ENCODE measurements at places on chromosomes 12 and 14.

- no peak for DNase-seq
Measured at GRCh38 chr12:1807087-1807860, 13.1 kb upstream of the LRTM2 start.

DNA sequence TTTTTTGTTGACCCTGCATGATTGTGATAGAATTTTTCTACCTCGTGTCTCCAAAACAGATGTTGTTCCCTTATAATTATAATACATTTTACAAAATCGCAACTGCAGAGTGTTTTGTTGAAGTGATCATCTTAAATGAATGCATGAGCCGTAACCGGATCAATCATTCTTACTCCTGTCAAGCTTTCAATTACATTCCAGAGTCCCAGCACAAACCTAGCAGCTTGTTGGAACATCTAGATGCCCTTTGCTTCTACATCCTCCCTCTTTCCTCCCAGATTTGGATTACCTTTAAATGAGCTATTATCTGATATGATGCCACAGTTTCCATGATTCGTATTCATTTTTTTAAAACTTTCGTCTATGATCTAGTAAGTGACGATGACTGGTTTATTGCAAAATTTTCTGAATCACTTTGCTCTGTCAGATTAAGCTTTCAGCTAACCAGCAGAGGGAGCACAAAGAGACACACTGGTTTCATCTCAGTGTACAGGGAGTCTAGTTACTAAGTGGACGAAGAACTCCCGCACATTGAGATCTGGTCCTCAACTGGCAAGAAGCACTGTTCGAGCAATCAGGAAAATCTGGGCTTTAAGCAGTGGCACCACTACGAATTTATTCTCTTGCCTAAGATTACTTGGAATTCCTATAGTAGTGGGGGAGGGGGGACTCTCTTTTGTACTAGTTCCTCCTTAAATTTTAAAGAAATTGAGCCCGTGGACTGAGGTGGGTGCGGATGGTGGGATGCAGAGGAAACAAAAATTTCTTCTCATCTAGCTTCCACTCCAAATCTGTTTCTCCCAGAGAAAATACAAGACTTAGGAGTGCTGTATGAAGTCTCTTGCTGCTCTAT, 40.9 kb downstream of the TSHR start:
- DNase-seq = peak; percentile 64

DNA sequence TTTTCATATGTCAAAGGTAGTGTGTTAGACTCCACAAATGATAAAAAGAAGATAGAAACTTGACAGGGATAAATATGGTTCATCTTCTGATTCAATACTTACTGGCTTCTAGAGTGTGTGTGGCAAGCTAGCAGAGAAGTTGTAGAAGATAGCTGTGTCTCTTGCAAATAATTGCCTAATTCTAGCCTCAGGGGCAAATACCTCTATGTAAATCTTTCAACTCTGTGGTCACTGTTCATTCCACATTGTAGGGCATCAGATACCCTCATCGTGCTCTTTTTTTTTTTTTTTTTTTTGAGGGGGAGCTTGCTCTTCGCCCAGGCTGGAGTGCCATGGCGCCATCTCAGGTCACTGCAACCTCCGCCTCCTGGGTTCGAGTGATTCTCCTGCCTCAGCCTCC, 1.7 kb downstream of the OLR1 start:
- no peak for DNase-seq

- no peak for DNase-seq
Measured at GRCh38 chr12:76025601-76026575, 5.7 kb downstream of the PHLDA1 start.

GRCh38 chr14:78644824-78645559, 474.8 kb downstream of the NRXN3 start:
- DNase-seq = no peak

DNA sequence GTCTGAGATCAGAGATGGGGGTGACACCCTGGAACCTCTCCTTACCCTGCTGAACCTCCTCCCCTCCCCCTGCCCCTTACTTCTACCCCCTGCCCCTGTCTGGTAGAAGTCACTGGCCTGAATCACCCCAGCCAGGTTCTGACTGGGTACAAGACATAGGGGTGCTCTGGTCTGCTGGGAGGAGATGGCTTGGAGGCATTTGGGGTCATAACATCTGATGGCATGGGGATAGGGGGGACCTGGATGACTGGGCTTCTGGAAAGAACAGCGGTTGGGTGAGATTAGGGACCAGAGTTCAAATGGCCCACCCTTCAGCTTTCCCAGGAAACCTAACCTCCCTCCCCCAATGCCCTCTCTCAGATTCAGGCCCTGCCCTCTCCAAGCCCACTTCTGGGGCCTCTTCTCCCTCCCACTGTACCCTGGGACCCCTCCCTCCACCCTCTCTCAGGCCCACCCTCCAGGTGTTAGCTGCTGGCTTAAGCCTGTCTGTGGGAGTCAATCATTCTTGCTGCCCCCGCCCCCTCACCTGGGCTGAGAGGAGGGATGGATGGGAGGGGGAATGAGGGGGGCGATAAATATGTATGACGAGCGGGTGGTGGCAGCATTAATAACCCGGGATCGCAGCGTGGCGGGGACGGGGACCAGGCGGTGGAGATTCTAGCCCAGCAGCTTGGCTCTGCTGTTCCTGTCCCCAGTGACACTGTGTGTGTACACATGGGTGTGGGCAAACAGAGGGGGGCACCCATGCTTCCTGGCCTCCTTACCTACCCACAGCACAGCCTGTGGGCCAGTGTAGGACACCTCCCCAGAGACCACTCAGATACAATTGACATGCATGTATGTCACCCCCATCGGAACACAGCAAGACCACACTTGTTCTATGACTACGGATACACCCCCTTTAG, 5.9 kb downstream of the NXPH4 start:
- peak; percentile 29 for DNase-seq

DNA sequence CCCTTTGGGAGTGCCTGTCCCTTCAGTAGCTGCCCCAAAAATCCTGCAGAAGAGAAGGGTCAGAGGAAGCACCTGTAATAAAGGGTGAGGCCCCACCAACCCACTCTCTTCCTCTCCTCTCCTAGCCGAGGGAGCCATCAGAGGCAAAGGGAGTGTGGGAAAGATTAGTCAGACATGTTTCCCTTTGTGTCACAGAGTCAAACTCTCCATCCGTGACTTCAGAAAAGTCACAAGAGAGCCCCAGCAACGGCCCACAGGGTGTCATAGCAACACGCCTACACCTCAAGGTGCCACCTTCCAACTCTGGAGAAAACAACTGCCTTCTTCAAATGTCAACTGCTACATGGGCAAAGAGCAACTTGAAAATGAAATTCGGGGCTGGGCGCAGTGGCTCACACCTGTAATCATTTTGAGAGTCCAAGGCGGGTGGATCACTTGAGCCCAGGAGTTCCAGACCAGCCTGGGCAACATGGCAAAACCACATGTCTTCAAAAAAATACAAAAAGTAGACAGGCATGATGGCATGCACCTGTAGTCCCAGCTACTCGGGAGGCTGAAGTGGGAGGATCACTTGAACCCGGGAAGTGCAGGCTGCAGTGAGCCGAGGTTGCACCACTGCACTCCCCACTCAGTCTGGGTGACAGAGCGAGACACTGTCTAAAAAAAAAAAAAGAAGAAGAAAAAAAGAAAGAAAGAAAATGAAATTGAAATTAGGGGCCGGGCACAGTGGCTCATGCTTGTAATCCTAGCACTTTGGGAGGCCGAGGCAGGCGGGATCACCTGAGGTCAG, 17.7 kb upstream of the CD27 start:
- no peak for DNase-seq

GRCh38 chr12:3744229-3744901, 8.5 kb downstream of the CRACR2A start:
- no peak for DNase-seq

GRCh38 chr14:43877351-43877960, 629.6 kb downstream of the FSCB start:
- no peak for DNase-seq

DNA sequence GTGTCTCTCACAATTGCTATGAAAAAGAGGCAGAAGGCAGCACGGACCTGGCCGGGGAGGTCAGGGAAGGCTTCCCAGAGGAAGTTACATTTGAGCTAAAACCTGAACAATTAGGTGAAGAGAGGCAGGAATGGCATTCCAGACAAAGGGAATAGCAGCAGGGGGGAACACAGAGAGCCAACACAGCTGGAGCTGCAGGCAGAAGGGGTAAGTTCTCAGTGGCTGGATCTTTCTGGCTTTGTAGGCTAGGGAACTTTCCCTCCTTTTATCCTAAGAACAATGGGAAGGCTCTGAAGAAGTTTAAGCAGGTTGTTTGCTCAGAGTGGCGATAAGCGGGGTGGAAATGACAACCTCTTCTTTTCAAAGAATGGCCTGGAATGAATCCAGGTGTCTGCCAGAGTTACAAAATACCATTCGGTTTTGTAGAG, 100.0 kb downstream of the PRIMA1 start:
- DNase-seq = peak; percentile 5

DNA sequence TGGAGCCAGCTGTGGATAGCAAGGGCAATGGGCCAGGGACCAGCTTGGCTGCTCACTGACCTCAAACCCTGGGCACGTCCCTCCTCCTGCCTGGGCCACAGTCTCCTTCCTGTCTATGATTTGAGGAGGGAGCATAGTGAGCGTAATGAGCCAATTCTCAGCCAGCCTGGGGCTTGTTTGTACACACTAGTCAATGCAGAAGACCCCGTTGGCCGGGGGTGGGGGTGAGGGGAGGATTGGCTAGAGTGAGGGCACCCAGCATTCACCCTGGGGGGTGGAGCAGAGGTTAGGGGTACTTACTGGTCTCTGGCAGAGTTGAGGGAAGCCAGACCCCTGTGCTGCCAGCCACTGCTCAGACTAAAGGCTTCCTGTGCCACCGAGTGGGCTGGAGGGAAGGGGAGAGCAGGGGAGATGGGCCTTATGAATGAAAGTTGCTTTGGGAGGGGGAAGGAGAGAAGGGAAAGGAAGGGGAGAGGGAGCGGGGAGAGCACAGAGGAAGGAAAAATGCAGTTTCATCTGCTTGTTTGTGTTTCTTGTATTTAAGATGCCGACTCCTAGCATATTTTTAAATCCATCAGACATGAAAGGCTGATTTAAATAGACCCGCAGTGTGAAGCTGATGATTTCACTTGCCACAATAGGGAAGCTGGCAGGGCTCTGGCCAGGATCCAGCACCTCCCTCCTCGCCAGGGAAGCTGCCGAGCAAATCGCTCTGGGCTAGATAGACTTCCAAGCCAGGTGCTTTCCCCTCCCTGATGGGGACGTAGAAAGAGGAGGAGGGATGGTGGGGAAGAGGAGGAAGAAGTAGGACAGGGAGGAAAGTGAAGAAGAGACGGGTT, 114.0 kb downstream of the PRMT8 start:
- peak; percentile 61 for DNase-seq

DNA sequence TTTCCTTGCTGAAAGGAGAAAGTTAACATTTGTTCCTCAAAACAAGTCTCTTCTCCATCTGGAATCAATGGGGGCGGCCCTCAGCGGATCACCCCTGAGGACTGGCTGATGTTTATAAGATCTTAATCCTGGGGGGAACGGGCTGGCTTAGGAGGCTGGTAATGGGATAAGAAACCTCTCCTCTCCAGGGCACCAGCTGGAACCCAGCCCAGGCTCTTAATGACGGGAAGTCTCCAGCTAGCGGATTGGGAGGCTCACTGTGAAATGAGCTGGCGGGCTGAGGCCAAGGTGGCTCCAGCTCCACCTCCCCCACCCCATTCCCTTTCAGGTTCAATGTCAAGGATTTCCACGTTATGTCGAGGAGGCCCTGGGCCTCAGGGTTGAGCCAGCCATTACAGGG, 1133.0 kb downstream of the VRK1 start:
- peak; percentile 43 for DNase-seq

GRCh38 chr12:65494537-65494936, 216.1 kb downstream of the MSRB3 start:
- DNase-seq = no peak

GRCh38 chr14:40119321-40119720, 687.1 kb upstream of the FBXO33 start:
- DNase-seq = no peak

DNA sequence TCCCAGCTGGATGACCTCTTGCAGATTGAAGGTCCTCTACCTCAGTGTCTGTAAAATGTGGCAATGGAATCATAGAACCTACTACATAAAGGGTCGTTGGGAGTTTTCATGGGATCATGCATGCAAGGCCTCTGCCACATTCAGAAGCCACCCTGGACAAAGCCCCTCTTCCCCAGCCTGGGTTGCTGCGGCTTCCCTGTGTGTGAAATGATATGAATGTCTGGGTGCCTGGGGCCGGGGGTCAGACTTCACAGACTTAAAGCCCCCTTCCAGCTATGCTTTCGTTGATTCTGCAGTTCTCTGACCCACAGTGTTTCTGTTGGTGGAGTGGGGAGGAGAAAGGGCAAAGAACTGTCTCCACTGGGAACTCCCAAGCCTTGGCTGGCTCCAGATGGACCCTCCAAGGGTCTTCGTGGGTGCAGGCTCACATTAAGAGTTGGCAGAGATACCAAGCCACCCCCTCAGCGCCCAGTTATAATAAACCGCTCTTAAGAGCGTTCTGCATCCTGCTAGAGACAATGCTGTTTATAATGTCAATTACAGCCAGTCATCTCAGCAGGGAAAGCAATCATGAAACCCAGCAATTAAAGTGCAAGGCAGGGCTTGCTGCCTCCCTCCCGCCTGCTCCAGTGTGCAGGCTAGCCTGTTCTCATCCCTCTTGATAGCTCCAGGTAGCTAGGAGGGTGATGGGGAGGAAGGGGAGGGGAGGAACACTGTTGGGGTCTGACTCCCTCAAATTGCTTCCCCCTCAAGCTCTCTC, 210.9 kb upstream of the FKBP4 start:
- DNase-seq = no peak

DNA sequence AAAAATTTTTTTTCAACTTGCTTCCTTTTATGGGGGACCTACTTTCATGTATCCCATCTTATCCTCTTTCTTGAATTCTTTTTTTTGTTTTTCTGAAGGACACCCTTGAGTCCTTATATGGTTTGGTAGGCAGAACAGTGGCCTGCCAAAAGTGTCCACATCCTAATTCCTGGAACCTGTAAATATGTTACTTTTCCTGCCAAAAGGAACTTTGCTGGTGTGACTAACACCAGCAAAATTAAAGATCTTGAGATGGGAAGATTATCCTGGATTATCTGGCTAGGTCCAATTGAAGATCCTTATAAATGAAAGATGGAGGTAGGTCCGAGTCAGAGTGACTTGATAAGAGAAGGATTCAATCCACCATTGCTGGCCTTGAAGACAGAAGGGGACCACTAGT, 5.3 kb downstream of the NUBPL start:
- DNase-seq = no peak

DNA sequence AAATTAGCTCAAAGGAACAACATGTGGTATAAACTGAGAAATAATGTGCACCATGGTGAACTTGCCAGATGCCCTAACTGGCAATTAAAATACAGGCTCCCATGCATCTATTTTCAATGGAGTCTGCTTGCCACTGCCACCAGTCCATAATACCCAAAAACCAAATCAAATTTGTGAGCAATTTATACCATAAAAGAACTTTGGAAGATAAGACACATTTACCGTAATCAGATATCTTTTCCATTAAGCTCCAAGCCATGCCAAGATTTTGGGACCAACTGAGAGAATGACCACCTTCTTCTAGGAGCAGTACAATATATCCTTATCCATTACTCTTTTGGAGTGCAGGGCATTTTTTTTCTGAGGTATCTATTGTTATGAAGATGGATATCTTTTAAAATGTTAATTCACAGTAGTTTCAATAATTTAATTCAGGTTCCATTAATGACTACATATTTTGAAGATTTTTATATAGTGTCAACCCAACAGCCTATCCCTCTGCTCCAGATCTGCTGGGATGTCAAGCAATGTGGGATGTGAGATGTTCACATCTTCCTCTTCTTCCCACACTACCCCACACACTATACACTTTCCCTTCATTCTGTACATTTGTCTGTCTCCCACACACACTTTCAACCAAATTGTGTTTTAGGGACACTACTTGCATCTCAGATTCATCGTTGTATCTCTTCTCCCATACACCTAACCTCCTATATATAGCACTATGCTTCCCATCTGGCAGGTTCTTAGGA, 53.3 kb downstream of the KIF21A start:
- DNase-seq = no peak

GRCh38 chr12:65463082-65463481, 184.6 kb downstream of the MSRB3 start:
- DNase-seq = no peak

Data from eye (tissue), 1 donor.